ENCODE measurements at places on chromosomes 3 and 15.

- no peak for DNase-seq
These were observed 13.1 kb upstream of the GUCA1C start for GRCh38 chr3:108966773-108967172.

- DNase-seq, result no peak
These were observed 334.4 kb upstream of the THRB start for GRCh38 chr3:24829011-24829581.

GRCh38 chr15:67805666-67806516 lies 19.4 kb upstream of the SKOR1 start:
- DNase-seq, result no peak

- no peak for DNase-seq
These were observed 9.6 kb upstream of the ANXA2 start for GRCh38 chr15:60407415-60407805.

DNA sequence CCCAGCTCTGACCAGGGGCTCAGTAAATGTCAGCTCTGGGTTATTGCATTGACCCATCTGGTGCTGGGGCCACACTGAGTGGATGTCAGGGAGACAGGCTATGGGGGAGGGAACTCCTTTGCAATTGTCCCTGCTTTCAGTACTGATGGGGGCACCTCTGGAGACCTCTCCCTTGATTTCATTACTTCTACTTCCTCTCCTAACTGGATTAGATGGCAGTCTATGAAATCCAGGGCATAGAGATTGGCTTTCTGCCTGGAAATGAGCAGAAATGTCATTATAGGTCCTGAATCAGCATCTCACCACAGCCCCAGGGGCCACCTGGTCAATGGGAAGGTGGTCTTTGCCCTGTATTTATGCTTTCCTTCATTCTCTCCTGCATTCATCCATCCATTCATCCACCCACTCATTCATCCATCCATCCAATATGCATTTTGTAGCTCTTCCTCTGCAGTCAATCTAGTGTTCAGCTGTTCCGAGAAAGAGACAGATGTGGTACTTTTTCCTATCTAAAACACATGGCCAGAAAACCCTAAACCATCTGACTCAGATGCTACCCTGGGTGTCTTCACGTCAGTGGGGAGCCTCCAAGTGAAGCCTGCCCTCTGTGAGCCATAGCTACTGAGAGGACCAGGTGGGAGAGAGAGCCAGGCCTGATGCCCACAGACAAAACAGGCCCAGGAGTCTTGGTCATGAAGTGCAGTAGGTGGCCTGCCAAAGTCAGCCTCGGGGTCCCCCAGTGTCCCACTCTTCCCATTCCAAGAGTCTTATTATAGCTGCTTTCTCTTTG lies 57.1 kb downstream of the CCDC33 start:
- no peak for DNase-seq

- no peak for DNase-seq
These were observed 7.2 kb downstream of the SPG21 start for GRCh38 chr15:64982472-64982871.

GRCh38 chr15:48021336-48022086 lies 99.3 kb upstream of the SLC24A5 start:
- DNase-seq, result no peak

- DNase-seq, result no peak
These were observed 41.4 kb downstream of the PGPEP1L start for GRCh38 chr15:98966091-98966787.

- peak; percentile 91 for DNase-seq
These were observed 370.1 kb upstream of the ONECUT1 start for GRCh38 chr15:53160092-53160704.

DNA sequence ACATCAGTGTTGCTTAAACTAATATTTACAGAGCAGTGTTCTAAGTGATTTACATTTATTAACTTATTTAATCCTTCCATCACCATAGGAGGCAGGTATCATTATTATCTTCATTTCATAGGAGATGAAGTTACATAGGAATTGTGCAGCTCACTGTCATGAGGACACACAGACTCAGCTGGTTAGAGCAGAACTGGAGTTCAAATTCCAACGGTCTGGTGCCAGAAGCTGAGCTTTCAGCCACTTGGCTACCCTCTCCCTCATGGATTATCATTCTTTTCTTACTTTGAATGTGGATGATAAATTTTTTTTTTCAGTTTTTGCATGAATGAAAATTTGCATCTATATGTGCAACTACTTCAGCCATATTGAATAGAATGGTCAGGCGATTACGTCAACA lies 86.0 kb upstream of the LRIG1 start:
- DNase-seq, result no peak

- no peak for DNase-seq
These were observed 24.5 kb downstream of the IQGAP1 start for GRCh38 chr15:90412356-90413194.

DNA sequence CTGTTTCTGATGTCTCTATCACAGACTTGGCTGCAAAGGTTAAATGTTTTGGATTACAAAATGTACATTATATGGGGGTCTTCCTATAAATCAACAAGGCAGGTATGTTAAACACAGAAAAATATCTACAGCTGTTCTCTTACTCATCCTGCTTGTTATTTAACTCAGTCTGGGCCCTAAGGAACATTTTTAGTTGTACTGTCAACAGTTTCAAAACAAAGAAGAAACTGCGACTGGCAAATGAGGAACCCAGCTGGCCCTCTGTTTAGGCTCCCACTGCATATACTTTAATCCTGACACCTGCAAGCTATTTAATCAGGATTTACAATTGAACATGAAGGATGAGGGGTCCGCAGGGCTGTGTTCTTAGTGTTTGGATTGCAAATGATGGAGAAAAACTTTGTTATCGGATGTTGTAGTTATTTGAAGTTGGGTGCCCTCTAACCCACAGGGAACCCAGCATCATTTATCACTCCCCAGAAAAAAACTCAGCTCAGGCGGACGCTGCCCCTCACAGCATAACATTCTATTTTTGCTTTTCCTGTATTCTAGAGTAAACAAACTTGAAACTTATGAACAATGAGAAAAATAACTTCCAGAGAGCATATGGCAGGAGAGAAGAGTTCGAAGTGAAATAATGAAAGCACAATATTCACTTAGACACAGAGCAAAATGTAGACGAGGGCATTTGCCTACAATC lies 91.2 kb downstream of the POLR2M start:
- DNase-seq, result no peak

DNA sequence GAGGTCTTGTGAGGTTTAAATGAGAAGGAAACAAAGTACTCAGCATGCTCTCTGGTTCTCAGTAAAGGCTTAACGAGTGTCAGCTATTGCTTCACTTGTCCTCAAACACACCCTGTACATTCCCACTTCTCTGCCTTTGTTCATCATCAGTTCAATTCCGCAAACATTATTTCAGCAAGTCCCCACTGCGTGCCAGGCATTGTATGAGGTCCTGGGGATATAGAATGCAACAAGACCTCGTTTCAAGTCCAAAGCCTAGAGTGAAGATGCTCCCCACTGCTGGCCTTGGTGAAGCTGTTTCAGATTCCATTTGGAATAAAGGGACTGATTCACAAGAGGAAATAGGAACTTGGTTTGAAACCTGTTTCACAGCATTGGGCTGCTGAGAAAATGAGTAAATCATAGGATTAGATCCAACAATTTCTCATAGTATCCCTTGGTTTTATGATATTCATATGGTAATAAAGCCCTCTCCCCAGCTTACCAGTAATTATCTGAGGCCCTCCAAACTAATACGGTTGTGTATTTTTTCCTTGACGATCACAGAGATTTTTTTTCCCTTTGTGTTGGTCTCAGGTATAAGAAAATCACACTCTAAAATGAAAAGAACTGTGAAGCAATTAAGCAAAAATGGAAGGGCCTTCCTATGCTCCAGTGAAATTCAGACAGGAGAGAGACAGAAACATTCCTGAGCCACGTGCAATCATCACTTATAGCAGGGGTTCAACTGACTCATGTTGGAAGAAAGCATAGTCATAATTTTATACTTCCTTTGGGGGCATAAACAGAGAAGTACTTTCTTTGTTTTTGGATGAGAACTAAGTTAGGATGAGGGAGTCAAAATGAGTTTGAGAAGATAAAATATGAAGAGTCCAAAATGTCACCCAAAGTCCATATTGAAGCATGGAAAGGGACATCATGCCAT lies 258.6 kb downstream of the RORA start:
- no peak for DNase-seq

- no peak for DNase-seq
These were observed 148.4 kb downstream of the CHST2 start for GRCh38 chr3:143267989-143268388.

DNA sequence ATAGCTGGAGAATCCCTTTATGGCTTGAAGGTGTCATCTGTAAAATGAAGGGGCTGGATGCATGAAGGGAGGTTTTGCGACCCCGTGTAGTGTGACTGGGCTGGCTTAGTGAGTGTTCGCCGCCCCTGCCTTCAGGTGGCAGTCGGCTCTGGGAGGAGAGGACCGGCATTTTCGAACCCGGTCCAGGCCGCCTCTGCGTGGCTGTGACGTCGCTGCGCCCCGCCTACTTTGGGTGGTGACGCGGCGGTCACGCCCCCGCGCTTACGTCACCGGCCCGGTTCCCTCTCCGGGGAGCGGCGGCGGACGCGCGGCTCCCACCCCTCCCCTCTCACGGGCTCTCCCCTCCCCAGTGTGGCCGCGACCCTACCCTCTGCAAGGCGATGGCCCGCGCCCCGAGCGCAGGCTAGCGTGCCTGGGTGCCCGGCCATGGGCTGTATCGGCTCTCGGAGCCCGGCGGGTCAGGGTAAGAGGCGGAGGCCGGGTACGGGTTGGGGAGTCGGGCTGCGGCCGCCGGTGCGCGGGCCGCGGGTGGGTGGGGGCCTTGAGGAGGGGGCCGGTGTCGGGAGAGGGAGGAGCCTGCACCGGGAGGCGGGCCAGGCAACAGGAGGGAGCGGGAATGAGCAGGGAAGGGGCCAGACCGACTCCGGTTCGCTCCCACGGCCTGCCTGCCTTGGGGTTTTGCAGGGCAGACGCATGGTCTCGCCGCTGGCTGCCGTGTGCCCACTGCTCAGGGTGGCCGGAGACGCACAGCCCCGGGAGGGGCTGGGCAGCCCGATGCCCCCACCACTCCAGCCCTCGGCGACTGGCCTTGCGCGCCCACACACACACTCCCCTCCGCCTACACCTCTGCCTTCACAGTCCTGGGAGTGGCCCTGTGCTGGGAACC lies 1.5 kb upstream of the FAM131A start:
- peak; percentile 87 for DNase-seq

DNA sequence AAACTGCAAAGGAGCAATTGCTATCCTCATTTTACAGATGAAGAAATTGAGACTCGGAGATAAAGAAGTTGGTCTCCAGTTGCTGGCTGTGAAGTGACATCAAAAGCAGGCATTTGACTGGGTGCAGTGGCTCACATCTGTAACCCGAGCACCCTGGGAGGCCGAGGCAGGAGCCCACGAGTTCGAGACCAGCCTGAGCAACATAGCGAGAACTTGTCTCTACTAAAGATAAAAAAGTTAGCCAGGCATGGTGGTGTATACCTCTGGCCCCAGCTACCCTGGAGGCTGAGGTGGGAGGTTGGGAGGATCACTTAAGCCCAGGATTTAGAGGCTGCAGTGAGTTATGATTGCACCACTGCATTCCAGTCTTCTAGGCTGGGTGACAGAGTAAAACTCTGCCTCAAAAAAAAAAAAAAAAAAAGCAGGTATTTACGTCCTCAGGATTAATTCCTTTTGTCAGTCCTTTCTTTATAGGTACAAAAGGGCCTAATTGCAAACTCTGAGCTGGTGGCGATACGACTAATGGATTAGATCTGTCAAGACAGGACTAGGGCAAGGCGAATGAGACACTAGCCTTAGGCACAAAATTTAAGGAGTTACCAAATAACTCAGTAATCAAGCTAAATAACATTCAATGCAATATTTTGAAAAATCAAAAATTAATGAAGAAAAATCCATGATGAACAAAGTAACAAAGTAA lies 5.9 kb upstream of the DNASE1L3 start:
- no peak for DNase-seq

- no peak for DNase-seq
These were observed 5.5 kb downstream of the SSUH2 start for GRCh38 chr3:8638994-8639658.

DNA sequence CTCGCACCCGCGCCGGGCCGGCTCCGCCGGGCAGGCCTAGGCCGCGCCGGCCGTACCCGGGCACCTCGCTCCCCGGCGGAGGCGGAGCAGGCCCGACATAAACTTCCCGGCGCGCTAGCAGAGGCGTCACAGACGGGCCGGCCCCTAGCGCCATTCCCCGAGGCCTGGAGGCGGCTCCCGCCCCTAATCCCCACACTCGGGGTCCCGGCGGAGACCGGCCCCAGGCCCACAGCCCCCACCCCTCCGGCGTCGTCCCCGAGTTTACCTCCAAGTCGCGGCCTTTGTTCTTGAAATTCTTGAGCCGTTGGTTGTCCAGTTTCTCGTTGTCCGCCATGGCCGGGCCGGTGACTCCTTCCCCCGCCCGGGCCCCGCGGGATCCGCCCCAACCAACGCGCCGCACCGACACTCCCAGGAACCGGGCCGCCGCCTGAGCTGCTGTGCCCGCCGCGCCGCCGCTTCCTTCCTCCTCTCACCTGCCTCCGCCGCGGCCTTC lies 376 bp downstream of the KPNA4 start:
- peak; percentile 75 for DNase-seq

DNA sequence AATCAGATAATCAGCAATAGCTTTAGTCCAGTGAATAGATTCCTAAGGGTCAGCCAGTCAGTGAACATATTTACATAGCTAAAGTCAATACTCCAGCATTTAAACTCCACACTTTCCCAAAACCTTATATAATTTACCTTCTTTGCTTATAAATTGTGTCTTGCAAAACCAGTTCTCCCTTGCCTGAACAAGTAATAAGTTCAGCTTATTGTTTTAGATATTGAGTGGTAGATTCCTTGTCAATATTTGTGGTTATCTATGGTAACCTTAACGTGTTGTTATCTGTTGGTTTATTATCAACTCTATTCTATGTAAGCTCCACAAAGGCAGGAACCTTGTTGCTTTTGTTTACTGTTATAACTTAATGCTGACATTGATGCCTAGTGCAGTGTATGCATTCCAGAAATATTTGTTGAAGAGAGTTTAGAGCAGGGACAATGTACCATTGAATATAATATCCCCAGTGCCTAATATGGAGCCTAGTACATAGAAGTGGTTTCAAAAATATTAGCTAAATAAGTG lies 24.0 kb downstream of the PLSCR5 start:
- DNase-seq, result no peak

GRCh38 chr3:154955907-154956533 lies 124.1 kb upstream of the MME start:
- DNase-seq, result no peak

- peak; percentile 100 for DNase-seq
These were observed at the start of the genes HYAL3 and NAA80 for GRCh38 chr3:50298836-50299637. HYAL3 (minus strand) TSS chr3:50299405; CDS start chr3:50295602, 3,803 bp downstream. NAA80 (minus strand) TSS chr3:50299405; CDS start chr3:50297463, 1,942 bp downstream.

- DNase-seq, result no peak
These were observed 220.1 kb upstream of the BHLHE40 start for GRCh38 chr3:4758957-4759656.

All from adrenal gland (tissue), 19 donors.